ENCODE measurements at places on chromosomes 5 and 9.

DNA sequence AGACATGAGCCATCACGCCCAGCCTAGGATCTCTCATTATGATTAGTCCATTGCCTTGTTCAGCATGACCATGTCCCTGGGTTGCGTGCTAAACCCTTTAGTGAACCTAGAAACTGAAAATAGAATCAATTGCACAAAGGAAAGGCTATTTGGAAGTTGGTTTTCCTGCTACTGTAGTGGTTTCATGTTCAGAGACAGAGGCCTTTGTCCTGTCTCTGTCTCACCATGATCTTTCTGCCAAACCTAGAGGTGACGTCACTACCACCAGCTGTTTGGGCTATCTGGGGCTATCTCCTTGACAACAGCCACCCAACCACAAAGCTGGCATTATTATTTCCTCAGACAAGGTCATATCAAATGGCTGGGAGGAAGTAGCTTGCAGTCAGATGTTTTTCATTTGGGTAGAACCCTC lies 4.0 kb upstream of the CDK5RAP2 start:
- peak; percentile 98 for DNase-seq

- no peak for DNase-seq
Observed at GRCh38 chr5:15993334-15993733, 186.3 kb downstream of the MARCHF11 start.

DNA sequence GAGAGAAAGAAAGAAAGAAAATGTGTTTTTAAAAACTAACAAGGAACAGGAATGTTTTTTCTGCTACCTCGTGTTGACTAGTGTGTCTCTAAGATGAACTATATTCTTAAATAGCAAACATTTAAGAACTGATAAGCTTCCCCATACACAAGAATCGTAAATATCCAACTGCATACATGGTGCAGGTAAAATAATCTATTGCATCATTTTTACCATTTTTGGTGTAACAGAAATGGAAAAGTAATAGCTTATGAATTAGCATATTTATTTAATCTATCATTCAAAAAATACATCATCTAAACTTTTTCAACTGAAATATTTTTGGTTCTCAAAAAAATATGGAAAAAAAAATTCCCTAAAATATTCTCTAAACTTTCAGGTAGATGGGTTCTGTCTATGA lies 59.7 kb upstream of the RAD23B start:
- no peak for DNase-seq

- no peak for DNase-seq
Observed at GRCh38 chr9:92538541-92538940, 2.8 kb upstream of the ECM2 start.

DNA sequence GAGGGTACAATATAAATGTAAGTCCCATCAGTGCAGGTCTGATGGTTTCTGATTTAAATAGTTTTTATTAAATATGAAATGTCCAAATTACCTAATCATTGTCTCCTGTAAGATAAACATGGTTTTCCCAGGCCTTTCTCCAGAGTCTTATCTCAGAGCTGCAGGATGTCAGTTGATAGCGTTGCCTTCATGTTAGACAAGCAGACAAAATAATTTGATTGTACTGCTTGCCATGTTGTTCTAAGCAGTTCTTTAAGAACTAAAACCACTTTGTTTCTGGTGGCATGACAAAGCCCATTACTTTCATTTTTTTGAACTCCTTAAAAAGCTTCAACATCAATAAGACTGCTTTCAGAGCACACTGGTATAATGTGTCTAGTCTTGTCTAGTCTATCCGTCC lies 1073.5 kb downstream of the MAT2B start:
- DNase-seq, result no peak

- no peak for DNase-seq
Observed at GRCh38 chr5:146781157-146781556, 97.4 kb downstream of the PPP2R2B start.

- no peak for DNase-seq
Observed at GRCh38 chr5:8844206-8844605, 701.7 kb downstream of the SEMA5A start.

- no peak for DNase-seq
Observed at GRCh38 chr9:136079916-136080246, 15.2 kb downstream of the NACC2 start.

- DNase-seq, result no peak
Observed at GRCh38 chr5:68653471-68653870, 437.9 kb downstream of the PIK3R1 start.

DNA sequence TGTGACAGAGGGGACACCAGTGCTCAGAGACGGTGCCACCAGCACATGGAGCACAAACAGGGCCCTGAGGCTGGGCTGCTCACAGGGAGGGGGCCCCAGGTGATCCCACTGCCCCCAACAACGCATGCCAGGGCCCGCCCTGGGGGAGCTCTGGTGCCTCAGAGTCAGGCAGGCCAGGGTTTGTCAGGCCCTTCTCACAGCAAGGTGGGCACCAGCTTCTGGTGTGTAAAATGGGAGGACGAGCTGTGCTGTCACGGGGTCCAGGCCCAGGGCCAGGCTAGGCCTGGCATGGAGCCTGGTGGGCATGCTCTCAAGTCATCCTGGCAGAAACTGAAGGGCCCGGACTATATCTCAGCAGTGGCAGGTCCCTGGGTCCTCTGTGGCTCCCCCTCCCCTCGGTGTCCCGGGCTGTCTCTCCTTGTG lies 34.5 kb downstream of the PRRT1B start:
- DNase-seq, result no peak

DNA sequence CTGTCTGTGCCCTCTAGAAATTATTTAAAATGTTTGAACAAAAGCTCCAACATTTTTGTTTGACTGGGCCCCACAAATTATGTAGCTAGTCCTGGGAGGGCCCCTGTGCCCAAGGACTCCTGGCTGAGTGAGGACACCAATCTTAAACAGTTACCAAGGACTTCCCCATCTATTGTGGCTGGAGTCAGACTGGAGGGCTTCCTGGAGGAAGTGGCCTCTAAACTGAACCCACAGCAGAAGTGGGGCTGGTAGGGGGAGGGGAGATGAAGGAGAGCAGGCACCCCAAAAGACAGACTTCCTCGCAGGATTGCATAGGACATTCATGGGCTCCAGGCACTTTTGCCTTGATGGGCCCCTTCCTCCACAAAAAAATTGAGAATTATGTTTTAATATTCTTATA lies 8.1 kb downstream of the ADAMTS13 start:
- no peak for DNase-seq

DNA sequence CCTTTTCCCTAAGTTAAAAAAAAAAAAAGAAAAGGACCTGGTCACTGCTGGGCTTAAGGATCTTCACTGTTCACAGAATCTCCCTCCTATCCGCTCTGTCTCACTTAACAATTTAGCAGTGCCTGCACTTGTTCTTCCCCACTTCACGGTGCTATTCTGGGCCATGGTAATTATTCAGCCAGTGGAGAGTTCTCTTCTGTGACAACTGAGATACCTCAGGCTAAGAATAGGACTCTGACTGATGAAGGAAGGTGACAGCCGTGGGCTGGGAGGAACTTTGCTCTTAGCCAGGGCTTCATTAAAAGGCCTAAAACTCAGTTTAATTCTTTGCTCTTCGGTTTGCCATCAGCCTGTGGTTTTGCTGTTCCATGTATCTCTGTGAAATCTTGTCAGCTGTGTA lies 51.9 kb upstream of the ENTREP1 start:
- no peak for DNase-seq

GRCh38 chr5:104305602-104306001 lies 743.0 kb upstream of the NUDT12 start:
- no peak for DNase-seq

- no peak for DNase-seq
Observed at GRCh38 chr9:73039271-73040263, 86.7 kb upstream of the ALDH1A1 start.

GRCh38 chr9:124495126-124496074 lies 11.8 kb downstream of the NR5A1 start:
- DNase-seq, result no peak

DNA sequence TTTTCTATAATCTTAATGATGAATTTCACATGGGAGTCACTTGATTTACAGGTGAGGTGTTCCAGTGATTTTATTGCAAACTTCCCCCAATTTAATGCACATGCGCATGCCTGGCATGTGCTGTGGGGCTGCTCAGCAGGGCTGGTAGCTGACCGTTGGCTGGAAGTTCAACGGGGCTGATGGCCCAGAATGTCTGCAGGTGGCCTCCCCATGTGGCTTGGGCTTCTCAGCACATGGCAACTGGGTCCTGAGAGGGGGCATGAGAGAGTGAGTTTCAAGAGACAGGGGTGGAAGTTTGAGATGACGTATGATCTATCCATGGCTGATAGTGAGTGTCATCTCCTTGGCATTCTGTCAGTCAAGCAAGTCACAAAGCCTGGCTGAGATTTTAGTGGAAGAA lies 259.8 kb downstream of the ZSWIM6 start:
- no peak for DNase-seq

GRCh38 chr5:35898952-35899660 lies 39.3 kb downstream of the CAPSL start:
- DNase-seq, result no peak

DNA sequence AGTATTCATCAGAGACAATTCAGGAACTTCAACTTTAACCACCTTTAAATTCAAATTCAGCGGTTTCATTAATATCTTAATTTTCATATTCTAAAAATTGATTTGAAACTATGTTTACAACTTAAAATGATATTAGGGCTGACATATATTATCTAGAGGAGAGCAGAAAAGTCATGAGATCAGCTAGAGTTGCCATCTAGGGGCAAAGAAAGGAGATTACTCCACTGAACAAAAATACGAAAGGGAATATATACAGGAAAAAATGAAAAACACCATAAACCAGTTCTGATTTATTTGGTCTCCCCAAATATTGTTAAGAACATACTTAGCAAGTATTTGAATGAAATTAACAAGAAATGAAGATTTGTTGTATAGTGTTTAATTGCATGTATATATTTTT lies 946.3 kb downstream of the DTWD2 start:
- no peak for DNase-seq

GRCh38 chr9:7591501-7591900 lies 208.1 kb downstream of the DMAC1 start:
- DNase-seq, result no peak

DNA sequence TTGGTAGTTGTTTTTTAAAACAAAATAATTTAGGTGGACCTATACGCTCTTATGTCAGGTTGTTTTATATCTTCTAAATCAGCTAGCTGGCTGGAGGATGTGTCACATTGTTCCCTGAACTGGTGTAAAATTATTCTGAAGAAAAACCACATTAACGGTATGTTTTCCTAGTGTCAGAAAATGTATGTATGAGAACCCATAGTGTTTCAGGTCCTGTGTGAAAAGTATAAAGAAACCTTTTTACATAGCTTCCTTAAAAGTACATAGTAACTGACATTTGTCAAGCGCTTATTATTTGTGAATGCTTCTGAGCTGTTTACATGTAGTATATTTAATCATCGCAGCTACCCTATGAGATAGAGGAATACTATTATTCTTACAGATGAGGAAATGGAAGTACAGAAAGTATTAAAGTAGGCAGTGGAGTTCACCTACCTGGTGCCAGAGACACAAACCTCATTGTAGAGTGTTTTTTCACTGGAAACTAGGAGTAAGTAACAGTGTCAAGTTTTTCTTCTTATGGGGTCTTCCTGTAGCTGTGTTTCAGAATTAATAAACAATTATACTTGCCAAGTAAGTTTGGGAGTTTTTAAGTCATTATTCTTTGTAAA lies 10.4 kb upstream of the FAM120AOS start:
- DNase-seq, result no peak

- no peak for DNase-seq
Observed at GRCh38 chr5:175679411-175679810, 21.5 kb downstream of the HRH2 start.

- no peak for DNase-seq
Observed at GRCh38 chr9:78073722-78074121, 42.1 kb upstream of the GNAQ start.

DNA sequence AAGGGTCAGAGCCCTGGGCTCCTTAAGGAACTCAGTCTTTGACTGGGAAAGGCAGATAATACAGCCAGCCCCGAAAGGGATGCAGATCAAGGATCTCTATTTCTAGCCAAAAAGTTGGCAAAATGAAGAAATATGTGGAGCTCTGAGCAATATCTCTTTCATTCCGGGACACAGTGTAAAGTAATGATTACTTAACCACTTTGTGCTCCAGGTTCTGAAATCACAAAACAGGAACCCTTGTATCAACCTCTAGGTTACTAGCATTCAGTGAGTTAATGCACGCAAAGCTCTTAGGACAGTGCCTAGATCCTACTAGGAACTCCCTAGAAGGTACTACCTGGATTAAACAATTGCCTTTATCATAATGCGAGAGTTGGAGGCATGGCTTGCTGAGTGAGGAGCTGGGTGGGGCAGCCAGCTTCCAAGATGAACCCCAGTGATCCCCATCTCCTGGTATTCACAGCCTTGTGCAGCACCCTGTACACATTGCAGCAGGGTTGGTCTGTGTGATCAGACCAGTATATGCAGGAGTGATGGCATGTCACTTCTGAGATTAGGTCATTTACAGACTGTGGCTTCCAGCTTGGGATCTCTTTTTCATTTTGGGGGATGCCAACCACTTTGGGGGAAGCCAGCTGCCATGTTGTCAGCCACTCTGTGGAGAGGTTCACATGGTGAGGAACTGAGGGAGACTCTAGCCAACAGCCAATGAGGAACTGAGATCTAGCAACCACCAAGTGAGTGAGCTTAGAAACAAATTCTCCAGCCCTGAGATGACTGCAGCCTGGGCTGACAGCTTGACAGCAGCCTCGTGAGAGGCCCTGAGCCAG lies 103.1 kb upstream of the SLC44A1 start:
- DNase-seq, result no peak
